ENCODE measurements at places on chromosomes 4 and X.

GRCh38 chr4:119261986-119262385 is 49.5 kb downstream of the USP53 start:
- no peak for DNase-seq

- DNase-seq: peak; percentile 69
These were observed 4.4 kb downstream of the RBPJ start for GRCh38 chr4:26325191-26325590.

DNA sequence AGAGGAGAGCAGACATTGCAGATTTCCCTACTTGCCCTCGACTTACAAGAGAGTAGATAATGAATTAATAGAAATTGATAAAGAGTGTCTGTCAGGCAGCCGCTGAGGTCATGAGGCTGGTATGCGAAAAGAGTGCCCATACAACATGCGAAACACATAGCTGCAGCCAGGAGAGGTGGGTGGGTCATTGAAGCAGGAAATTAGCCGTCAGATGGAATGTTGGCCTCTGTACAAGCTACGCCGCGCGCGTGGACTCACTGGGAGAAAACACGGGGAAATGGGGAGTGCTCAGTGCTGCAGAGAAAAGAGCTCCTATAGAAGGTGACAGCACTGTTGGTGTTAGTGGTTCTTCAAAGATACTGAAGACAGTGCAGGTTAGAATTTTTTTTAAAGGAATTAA is 125.1 kb downstream of the RAPGEF2 start:
- no peak for DNase-seq

GRCh38 chrX:46436744-46437143 is 108.5 kb downstream of the ZNF674 start:
- DNase-seq: no peak

DNA sequence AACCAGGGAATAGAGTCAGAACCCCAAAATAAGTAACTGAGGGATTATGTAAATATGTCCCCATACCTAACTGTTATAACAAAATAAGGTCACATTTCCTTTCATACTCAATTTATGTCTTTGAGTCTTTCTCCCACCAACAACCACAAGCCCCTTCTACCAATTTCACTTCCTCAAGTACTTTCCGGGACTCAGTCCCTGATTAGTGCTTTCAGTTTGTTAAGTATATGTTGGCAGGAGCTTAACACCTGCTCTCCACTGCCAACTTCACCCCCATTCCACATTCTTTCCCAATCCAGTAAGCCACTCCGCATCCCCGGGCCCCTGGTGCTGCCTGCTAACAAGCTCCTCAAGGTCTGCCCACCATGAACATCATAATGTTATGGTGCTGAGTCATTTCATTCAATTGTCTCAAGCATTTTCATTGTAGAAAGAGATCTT is 71.3 kb upstream of the SPRY1 start:
- peak; percentile 35 for DNase-seq

GRCh38 chr4:149112109-149112508 is 669.9 kb upstream of the NR3C2 start:
- no peak for DNase-seq

DNA sequence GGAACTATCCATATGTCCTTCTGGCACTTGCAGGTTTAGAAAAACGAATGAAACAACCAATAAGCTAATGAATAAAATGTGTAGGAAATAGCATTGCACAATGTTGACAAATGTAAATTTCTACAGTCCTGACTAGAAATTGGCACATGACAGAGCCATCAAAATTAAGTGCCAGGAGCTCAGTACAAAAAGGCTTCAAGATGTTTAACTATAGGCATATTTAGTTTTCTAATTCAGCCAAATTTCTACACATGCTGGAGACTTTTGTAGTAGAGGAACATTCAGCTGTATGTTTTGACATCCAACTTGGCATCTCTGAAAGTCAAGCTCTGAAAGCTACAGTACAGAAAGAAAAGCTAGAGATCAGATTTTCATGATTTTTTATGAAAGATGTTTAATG is 1999.4 kb upstream of the AGA start:
- no peak for DNase-seq
